GM12864 (cell line): ENCODE measurements at places on chromosomes 2 and 18.

GRCh38 chr18:43692099-43692690 lies 414.9 kb upstream of the SYT4 start:
- no peak for DNase-seq

DNA sequence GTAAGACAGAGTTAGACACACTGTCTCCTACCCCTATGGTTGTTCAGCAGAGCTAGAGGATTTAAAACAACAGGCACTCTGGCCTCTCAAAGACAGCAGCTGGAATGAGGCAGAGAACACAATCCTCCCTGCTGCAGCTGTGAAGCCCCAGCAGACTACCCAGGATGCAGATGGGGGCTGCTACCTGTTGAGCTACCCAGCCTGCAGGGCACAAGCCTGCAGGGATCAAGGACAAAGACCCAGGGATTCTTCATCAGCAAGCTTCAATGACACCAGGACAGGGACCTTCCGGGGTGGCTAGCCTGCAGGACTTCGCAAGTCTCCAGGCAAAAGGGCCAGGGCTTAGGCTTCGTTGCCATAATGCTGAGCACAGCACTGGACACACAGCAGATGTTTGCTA lies 27.2 kb downstream of the GALNT14 start:
- DNase-seq = no peak

GRCh38 chr18:79587779-79588635 lies 91.6 kb upstream of the CTDP1 start:
- DNase-seq = no peak

- DNase-seq = no peak
Measured at GRCh38 chr2:182618672-182619079, 97.4 kb upstream of the DNAJC10 start.

DNA sequence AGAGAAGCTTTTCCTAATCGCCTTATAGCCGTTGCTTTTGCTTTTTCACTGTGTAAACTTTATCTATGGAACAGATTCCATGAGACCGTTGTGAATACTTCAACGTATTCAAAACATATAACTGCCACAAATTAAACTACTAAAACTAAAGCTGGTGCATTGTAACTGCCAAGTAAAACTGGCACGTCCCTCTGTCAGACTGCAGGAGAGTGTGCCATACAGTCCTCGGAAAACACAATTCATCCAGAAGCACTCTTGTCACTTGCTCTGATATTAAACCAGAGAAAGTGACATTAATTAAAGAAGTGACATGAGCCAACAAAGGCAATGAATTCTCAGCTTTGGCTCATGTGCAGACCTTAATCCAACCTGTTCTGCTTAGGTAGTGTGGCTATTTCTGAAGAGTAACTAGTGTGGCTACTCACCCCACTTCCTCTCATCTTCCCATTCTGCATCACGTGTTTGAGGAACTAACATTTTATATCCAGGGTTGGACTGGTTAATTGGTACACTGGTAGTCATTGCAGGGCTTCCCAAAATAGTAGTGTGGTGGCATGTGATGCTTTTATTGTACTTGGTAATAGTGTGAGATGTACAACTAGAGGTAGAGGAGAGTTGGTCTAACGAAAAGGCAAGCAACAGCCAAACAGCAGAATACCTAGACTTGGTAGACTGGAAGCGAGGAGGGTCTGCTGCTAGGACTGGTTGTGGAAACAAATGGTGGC lies 9.7 kb downstream of the VRK2 start:
- DNase-seq = no peak

DNA sequence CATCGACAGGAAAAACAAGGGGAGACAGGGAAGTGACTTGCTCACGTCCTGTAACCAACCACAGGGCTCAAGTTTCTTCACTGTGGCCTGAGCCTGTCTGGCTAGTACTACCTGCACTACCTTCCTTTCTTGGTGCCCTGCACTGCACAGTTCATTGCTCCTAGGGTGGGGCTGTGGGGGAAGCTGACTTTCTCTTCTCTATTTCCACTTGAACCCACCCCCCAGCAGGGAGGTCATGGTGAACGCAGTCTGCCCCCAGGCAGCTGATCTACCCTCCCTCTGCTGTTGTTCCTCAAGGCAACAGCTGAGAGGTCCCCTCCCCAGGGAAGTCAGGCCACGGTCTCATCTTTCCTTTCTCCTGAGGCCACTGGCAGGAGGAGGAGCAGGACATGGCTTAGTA lies 532.1 kb downstream of the SOX11 start:
- DNase-seq = peak; percentile 31

DNA sequence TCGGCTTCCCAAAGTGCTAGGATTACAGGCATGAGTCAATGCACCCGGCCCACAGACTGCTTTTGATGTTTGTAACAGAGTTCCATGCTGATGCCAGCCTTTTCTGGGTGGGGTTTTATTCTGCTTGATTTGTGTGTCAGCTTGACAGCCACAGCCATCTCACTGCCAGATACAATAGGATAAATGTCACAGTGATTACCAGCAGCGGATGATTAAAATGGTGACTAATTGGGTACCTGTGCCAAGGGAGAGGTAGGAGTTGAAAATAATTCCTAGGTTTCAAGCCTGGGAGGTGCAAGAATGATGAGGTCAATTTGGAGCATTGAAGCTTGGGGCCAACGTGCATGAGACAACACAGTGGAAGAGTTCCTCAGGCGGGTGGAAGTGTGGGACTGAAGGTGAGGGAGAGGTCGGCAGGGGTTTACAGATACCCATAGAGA lies 39.4 kb downstream of the SH2D6 start:
- DNase-seq = no peak

DNA sequence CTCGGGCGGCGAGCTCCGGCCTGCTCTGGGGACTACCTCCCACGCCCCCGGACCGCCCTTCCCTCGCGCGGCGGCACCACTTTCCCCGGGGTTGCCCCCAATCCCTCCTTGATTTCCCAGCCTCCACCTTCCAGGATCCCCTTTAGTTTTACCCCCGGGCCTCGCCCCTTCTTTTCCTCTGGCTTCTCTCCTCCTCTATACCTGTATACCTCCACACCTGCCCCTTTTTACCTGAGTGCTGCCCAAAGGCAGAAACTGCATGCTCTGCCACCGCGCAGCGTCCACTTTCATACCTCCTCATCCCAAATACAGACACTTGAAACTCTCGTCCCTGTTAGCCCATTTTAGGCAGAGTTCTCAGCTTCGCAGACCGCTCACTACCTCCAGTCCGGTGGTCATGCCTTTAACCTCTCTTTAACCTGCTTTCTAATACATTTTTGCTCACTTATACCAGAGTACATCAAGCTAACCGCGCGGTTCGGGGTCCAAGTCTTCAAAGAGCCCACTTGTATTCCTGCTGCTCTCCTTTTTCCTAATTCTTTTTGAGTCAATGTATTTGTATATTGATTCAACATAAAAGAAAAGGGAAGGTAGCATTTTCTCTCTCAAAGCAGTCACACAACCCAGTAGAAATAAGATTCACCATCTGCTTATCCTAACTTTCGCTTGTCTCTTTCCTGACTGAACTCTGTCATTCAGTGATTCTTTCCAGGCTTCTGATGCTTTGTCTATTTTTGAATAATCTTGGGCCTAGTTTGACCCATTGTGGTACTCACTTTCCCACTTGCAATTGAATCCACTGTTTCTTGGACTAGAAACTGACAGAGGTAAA lies 901 bp downstream of the SPOPL start:
- no peak for DNase-seq

DNA sequence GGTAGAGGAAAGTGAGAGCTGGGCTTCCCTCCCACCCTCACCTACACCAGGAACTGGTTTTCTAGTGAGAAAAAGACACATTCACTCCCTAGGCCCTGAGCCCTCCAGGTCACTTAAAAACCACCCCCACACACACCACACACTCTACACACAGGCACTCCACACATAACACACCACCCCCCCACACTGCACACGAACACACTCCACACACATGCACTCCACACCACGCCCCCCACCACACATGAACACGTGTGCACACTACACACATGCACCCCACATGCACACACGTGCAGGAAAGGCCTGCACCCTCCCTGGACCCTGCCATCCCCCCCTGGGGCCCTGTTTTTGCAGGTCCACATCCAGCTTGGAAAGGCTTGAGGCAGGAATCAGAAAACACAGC lies 67.6 kb downstream of the RALBP1 start:
- no peak for DNase-seq

DNA sequence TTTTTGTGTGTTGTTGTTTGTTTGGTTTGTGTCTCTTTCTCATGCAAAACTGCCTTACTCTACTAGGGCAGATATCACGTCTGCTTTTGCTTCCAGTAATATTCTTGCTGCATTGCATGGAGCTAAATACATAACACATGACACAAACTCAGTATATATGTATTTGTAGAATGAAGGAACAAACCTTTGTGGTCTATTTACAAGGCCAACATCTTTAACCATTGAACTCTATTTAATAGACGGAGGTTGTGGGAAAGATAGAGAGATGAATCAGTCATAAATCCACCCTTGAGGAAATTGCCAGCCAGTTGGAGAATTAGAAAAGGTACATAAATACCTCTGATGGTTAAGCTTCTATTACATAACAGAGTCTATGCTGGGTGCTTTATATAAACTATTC lies 26.0 kb upstream of the IL1RL1 start:
- DNase-seq = no peak

- no peak for DNase-seq
Measured at GRCh38 chr2:216492597-216493333, 5.9 kb upstream of the RPL37A start.

- no peak for DNase-seq
Measured at GRCh38 chr2:206969192-206969591, 29.9 kb downstream of the CPO start.

- no peak for DNase-seq
Measured at GRCh38 chr18:29855637-29856036, 1186.9 kb downstream of the DSC3 start.

DNA sequence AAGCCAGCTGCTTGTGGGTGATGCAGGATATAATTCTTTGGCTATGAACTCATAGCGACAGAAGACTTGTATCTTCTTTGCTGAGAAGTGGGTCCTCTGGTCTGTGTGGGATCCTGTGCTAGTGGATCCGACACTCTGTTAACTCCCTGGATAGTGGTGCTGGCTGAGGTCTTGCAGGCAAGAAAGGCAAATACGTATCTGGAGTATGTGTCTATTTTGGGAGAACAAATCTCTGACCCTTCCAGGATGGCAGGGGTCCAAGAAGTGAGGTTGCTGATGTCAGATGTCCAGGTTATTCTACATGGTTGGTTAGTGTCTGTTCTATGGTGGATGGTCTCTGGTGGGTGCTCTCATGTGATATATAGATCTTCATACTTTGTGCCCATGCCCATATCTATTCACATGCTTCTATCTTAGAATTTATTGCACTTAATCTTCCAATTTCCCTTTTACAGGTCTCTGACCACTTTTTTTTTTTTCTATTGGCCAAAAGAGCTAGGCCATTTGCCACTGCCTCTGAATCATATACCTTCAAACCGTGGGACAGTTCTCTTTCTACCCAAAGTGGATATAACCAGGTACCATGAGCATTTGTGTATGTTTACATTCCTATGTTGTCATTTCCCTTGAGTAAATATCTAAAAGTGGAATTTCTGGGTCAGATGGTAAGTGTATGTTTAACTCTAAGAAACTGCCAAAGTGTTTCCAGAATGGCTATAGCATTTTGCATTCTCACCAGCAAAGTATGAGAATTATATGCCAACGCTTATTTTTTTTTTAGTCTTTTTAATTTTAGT lies 45.1 kb upstream of the RBMS1 start:
- DNase-seq = no peak

DNA sequence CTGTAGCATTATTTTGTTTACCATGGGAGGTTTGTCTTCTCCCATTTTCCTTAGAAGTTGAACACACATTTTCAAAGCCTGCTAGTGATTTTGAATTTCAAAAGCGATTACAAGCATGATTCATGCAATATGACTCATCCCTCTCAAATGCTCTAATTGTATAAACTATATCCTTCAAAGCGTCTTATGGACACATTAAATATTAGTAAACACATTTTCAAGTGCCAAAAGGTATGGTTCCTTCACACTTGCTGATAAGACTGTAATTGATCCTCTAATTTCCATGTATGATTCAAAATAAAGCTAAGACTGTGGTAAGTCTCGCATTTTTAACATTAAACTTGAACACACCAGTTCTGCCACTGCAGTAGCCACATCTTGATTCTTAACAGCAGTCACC lies 512.9 kb downstream of the LRRTM4 start:
- no peak for DNase-seq

DNA sequence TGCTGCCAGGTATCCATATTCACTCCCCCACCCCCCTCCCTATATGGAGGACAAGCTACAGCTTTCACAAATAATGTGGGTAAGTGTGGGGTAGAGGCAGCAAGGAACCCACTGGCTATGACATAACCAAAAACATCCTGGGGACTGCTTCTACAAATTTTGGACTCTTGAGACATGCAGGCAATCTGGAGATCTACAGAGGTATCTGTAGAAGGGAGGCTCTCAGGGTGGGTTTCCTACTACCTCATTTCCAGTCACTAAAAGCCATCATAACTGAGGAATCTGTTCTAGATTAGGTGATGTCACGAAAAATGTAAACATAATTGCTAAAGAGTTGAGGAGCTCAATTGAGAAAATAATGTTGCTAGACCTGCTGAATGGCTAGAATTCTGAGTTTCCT lies 46.8 kb upstream of the WIPF1 start:
- DNase-seq = no peak

GRCh38 chr2:160286551-160286950 lies 86.5 kb upstream of the ITGB6 start:
- no peak for DNase-seq

- no peak for DNase-seq
Measured at GRCh38 chr2:146806364-146807005, 1038.3 kb upstream of the ACVR2A start.

DNA sequence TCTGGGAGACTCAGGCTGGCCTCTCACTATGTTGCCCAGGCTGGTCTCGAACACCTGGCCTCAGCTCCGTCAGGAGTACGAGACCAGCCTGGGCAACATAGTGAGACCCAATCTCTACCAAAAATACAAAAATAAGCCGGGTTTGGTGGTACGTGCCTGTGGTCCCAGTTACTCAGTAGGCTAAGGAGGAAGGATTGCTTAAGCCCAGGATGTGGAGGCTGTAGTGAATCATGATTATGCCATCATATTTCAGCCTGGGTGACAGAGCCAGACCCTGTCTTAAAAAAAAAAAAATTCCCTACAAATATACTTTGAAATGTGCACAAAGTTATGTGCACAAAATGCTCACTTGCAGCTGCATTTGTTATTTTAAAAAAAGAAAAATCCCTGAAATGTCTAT lies 26.3 kb upstream of the AGAP1 start:
- no peak for DNase-seq

DNA sequence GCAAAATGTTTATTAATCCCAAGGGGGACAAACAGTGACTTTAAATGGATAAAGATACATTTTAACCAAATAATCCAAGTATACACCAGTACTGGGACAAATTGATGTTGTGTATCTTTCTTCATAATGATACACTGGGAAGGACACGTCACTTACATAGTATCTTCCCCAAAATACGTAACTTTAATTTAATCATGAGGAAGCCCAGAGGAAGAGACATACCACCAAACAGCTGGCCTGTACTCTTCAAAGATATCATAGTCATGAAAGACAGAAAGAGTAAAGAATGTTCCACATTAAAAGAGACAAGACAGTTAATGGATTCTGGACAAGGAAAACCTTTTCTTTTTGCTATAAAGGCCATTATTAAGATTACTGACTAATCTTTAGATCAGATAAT lies 37.1 kb downstream of the AGFG1 start:
- no peak for DNase-seq
